ENCODE measurements at places on chromosomes 1 and 21.

DNA sequence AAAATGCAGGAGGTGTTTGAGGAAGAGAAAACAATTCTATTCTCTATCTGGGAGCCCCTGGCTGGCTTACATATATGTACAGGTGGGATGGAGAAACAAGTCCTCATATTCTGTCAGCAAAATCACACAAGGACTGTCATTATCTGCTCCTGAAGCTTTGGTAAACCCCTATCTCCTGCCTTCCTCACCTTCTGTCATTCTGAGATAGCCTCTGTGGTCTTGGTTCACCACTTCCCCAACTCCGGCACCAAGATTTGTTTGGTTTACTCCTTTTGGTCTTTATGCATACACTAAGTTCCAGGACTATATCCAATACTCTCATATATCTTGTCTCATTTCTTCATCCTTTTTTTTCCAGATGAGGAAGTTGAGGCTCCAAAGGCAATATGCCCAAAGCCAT, 551.1 kb downstream of the PLPP3 start:
- DNase-seq: no peak

GRCh38 chr1:87963556-87963955, 634.9 kb downstream of the LMO4 start:
- DNase-seq: no peak

GRCh38 chr1:117710710-117711109, 104.9 kb downstream of the TENT5C start:
- DNase-seq: peak; percentile 41

DNA sequence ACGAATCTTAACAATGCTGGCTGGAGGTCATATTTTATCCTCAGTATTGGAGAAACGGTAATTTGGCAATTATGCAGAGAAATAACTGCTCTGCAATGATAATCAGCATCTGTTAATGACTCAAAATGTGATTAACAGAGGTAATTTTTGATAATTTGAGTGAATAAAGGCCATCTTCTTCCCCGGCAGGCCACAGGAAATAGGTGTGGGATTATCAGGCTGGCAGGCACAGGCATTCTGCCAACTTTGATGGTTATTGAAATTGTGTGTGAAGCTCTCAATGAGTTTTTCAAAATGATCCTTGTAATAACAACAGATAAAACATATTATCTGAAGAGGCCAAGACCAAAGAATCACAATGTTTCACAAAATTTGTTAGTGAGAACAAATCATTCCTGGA, 309.0 kb downstream of the PTGER3 start:
- no peak for DNase-seq

DNA sequence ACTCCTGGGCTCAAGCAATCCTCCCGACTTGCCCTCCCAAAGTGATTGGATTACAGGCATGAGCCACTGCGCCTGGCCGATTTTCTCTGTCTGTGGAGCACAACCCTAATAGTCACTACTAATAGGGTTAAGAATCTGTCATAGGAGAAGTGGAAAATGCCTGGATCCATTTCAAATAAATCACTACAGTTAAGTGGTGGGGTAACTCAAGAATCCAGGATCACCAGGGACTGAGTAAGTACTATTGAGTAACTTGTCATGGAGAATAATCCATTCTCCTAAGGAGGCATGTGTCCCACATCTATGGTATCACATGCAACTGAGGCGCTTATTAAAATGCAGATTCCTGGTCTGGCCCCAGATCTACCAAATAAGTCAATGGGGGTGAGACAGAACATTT, 53.2 kb downstream of the OPTC start:
- DNase-seq: no peak

GRCh38 chr1:44596511-44596910, 77.8 kb downstream of the TMEM53 start:
- DNase-seq: no peak

DNA sequence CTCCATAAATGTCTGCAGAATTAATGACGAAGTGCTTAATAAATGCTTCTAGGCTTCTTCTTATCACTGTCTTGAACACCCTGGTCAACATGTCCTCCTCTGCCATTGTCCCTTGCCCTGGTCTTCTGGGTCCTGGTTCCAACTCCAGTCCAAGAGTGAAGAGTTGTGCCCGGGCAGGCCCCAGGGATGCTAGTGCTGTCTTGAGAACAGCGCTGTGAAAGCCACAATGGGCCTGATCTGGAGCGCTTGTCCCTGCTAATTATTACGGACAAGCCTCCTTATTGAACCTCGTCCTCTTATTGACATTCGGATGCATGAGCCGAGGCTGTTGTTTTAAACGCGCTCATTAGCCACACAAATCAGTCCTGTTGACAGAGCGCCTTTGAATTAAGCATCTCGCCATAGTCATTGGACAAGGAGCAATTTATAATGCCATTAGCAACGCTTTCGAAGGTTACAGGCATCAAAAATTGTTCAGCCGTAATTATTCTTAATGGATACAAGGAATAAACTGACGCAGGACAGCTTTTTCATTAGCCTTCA, 211.6 kb upstream of the POU3F1 start:
- no peak for DNase-seq

DNA sequence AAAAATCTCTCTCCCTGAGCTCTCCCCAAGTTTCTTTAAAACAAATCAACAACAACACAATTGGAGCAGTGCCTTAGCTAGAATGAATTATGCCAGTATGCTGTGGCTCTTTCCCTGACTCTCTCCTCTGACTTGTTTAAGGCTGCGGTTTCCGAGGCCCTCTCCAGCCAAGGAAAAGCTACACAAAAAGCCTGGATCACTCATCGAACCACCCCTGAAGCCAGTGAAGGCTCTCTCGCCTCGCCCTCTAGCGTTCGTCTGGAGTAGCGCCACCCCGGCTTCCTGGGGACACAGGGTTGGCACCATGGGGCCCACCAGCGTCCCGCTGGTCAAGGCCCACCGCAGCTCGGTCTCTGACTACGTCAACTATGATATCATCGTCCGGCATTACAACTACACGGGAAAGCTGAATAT, 1.9 kb downstream of the S1PR1 start:
- peak; percentile 83 for DNase-seq

DNA sequence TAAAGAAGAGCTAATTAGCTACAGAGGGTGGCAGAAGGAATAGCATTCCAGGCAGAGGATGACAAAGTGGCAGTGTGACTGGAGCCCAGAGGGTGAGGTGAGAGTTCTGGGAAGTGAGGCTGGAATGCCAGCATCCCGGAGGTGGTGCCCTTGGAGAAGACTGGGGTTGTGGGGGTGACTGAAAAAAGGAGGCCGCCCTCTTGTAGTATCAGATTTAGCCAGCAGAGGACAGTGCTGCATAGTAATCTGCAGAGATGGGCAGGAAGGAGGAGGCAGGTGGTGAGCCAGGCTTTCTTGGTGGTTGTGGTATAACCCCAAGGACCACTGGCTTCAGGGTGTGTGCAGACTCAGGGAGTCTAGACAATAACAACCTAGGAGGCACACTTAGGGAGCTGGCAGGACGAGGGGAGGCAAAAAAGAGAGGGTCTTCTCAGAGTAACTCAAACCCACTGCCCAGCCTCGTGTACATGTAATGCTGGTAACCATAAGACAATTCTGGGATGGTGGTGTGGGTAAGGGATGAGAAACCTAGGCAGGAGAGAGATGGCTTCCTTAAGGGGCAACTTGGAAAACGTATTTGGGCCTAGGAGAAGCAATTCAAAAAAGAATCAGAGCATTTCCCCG, 30.5 kb downstream of the MROH7 start:
- peak; percentile 87 for DNase-seq

DNA sequence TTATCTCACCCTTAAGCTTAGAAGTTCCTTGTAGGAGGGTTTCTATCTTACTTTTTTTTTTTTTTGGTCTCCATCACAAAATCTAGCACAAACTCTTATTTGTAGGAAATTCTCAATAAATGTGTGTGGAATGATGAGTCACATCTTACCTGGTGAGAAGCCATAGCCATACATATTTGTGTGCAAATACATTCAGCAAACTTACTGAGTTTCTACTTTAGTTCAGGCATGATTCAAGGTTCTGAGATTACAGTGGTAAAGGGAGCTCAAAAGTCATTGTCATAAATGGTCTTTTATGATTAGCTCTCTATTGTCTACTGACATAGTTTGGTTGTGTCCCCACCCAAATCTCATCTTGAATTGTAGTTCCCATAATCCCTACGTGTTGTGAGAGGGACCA, 193.1 kb upstream of the UBE2U start:
- no peak for DNase-seq

- DNase-seq: no peak
These were observed 459.3 kb upstream of the ADAMTS5 start for GRCh38 chr21:27426196-27426595.

- no peak for DNase-seq
These were observed 15.7 kb downstream of the FOXJ3 start for GRCh38 chr1:42319128-42319851.

DNA sequence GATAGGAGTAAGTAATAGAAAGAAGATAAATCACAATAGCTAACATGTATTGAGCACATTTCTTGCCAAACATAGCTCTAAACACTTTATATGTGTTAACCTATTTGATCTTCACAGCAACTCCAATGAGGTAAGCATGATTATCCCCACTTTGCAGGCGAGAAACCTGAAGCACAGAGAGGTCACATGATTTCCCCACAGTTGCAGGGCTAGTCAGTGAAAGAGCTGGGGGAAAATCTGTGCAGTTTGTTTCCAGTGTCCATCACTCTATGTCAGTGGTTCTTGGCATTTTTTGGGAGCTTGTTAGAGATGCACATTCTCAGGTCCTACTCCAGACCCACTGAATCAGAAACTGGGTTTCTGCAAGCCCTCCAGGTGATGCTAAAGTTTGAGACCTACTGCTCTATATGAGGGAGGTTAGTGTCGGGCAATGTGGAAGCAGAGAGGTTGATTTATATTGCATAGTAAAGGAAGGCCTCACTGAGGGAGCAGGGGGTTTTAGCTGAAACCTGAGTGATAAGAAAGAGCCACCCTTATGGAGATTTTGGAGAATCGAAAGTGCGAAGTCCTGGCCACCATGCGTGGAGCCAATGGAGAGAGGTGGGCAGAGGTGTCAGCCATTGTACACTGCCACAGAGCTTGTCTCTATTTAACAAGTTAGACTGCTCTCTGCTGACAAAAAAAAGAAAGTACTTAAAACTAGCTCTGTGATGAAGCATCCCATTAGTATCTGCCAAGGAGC, 20.9 kb downstream of the MCOLN3 start:
- DNase-seq: no peak

DNA sequence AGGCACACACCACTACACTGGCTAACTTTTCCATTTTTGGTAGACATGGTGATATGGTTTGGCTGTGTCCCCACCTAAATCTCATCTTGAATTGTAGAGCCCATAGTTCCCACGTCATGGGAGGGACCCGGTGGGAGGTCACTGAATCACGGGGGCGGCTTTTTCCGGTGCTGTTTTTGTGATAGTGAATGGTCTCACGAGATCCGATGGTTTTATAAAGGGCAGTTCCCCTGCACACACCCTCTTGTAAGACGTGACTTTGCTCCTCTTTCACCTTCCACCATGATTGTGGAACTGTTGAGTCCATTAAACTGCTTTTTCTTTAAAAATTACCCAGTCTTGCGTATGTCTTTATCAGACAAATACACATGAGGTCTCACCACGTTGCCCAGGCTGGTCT, 1.3 kb upstream of the FTCD start:
- DNase-seq: no peak

- no peak for DNase-seq
These were observed 36.6 kb downstream of the XCL2 start for GRCh38 chr1:168507231-168507630.

DNA sequence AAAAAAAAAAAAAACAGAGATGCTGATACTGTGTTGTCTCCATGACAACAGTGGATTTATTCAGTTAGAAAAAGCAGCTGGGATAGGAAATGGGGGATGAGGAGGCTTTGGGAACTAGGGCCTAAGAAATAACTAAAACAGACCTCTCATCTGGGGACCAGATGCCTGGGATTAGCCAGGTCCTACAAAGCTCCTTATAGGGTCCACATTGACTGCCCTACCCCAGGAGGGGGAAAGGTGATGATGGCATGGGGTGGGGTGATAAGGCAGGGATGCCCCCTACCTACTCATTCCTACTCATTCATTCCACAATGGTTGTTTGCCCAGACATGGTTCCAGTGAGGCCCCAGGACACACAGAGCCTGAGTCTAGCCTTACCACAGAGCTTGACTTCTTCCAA, 131.2 kb downstream of the PLXNA2 start:
- DNase-seq: no peak

DNA sequence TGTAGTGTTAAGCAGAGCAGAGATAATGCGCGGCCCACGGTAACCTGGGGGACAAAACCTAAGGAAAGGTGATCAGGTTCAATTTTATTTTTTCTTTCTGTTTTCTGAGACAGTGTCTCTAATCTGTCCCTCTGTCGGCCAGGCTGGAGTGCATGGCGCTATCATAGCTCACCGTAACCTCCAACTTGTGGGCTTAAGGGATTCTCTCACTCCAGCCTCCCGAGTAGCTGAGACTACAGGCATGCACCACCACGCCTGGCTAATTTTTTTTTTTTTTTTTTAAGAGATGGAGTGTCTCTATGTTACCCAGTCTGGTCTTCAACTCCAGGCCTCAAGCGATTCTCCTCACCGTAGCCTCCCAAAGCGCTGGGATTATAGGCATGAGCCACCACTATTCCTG, 724 bp upstream of the ANKRD35 start:
- no peak for DNase-seq

DNA sequence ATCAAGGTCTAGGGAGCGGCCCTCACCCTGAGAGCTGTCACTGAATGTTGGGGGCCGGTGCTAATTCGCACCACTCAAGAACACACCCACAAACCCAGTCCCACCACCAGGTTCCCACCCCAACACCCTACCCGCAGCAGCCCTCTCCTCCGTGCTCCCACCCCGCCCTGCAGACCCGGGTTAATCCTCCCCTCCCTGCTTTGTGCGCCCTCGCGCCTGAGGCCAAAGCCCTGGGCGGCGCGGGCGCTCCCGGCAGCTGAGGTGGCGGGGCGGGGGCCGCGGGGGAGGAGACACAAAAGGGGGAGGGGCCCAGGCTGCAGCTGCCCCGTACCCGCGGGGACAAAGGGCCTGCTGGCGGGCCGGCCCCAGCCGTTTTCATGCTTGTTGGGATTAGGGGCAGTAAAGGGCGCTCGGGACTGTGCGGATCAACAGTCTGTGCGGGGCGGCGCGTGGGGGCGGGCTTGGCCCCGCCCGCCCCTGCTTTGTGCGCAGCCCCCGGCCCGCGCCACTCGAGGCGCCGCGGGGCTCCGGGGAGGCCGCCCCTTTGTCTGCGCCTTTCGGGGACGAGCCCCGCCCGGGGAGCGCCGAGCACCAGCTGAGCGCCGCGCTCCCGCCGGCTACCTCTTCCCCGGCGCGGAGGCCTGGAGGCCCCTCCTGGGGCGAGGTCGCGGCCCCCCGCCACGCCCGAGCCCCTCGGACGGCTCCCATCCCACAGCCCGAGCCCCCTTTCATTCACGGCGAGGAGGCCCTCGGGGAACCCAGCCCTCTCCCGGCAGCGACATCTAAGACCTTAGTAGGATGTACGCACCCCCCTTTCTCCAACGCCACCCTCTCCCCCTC, 10.9 kb downstream of the C1orf216 start:
- peak; percentile 93 for DNase-seq

DNA sequence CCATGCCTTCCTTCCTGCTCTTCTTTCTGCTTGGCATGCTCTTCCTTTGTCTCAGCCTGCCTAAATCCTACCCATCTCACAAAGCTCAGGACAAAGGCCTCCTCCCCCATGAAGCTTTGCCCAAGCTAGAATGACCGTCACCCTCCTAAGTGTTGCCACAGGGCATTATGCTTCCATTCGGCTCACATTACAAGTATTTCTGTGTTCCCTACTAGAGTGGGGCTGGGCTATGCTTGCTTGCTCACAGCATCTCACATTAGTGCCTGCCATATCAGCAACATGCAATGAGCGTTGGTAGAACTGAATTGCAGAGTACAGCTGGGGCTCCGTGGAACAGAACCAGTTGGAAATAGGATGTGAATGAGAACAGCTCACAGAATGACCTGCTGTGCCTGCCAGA, 82.8 kb downstream of the CD58 start:
- no peak for DNase-seq

Measured in iPS-NIHi11 (cell line).